Chondrocyte (in vitro differentiated cells): ENCODE measurements at places on chromosomes 4 and X.

DNA sequence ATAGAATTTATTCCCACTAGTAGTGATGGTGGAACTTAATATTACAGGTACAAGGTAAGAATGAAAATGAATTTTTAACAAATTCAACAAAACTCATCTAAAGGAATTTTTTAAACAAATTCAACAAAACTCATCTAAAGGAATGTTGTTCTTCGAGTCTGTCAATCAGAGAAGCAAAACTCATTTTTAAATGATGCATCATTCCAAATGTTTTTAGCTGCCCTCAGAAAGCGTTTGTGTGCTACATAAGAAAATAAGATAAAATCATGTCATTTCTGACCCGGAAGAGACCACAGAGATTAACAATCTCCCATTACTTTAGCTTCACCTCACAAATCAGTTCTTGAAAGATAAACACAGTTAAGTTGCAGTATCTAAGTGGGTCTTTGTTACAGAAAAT, 129.4 kb downstream of the REELD1 start:
- no peaks in the 10 kb centered on the region for H3K36me3 ChIP-seq
- DNase-seq = no peak
- H3K4me1 ChIP-seq = peaks cover 9% of the 10 kb centered on the region
- H3K27ac ChIP-seq = no peak overlapping the region

- no peak within 1 kb of the TSS for H3K27ac ChIP-seq
- peak within 1 kb of the TSS; percentile 63 for H3K4me3 ChIP-seq
- DNase-seq = no peak
- peaks cover 7% of the 10 kb centered on the region for H3K4me1 ChIP-seq
- peaks cover 13% of the 10 kb centered on the region for H3K27me3 ChIP-seq
- no peaks in the 10 kb centered on the region for H3K36me3 ChIP-seq
These were observed at the start of gene APLN for GRCh38 chrX:129654652-129655546. Gene APLN (minus strand): TSS chrX:129654956. CDS start chrX:129654630, 326 bp downstream.

- no peaks in the 10 kb centered on the region for H3K27me3 ChIP-seq
- H3K36me3 ChIP-seq = no peaks in the 10 kb centered on the region
These were observed 2.0 kb downstream of the DHX15 start for GRCh38 chr4:24582235-24582832.

DNA sequence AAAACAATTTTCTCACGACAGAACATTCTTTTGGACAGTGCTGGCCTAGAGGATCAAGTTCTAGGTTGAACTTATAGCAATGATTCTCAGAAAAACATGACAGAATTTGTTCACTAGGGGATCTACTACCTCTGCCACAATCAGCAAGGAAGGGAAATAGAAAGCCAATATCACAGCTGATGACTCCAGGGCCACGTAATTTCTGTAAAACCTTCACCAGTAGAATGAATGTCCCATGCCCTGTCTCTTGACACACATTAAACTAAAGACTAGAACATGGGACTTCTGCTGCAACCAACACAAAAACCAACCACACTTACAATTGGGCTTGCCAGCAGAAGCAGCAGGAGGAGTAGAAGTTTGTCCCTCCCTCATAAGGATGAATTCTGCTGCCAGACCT, 86.0 kb upstream of the NPFFR2 start:
- H3K27me3 ChIP-seq = peaks cover 5% of the 10 kb centered on the region
- H3K36me3 ChIP-seq = peaks cover 1% of the 10 kb centered on the region
- H3K27ac ChIP-seq = no peak overlapping the region
- DNase-seq = no peak

- no peaks in the 10 kb centered on the region for H3K36me3 ChIP-seq
- no peak overlapping the region for H3K4me3 ChIP-seq
- H3K27ac ChIP-seq = no peak overlapping the region
- H3K4me1 ChIP-seq = peaks cover 12% of the 10 kb centered on the region
- no peaks in the 10 kb centered on the region for H3K27me3 ChIP-seq
These were observed 32.0 kb downstream of the PTPN13 start for GRCh38 chr4:86626066-86626465.
